Smooth muscle cell of trachea (primary cell): ENCODE measurements at places on chromosomes 7 and 10. TPM values are rescaled to one million over a fixed set of nuclear protein-coding genes. Genes with fewer than 3 reads are reported as not detected.

Gene CHRM2
- total RNA-seq, result 1.7 and 12.4 TPM in 2 replicates

Gene RASSF4
- 6.4 and 15.1 TPM in 2 replicates for total RNA-seq

Gene UNCX
- total RNA-seq, result not detected in 2 replicates

Gene EXOSC1
- 40.2 and 41.9 TPM in 2 replicates for total RNA-seq

Gene FKBP6
- not detected in 2 replicates for total RNA-seq

Gene AFAP1L2
- 0.17 and 0.29 TPM in 2 replicates for total RNA-seq

Gene CCL26
- 0.33 TPM in 1 of 2 replicates, not detected in the other for total RNA-seq

Gene CYP2C19
- not detected in 2 replicates for total RNA-seq

Gene HIPK2
- 7.6 and 13.7 TPM in 2 replicates for total RNA-seq

Gene ITGB8
- 25.0 and 56.9 TPM in 2 replicates for total RNA-seq

Gene PARP12
- 13.5 and 23.3 TPM in 2 replicates for total RNA-seq

Gene ATOH7
- total RNA-seq, result 0.17 TPM in 1 of 2 replicates, not detected in the other

Gene TBX20
- not detected in 2 replicates for total RNA-seq

Gene WNT16
- 0.50 and 1.2 TPM in 2 replicates for total RNA-seq

Gene SNCG
- 8.8 and 11.8 TPM in 2 replicates for total RNA-seq

Gene ZNF488
- under 0.01 TPM in 1 of 2 replicates, not detected in the other for total RNA-seq

Gene NPC1L1
- 0.15 and 0.17 TPM in 2 replicates for total RNA-seq

Gene URGCP
- 33.7 and 44.0 TPM in 2 replicates for total RNA-seq

Gene GPR158
- total RNA-seq, result under 0.01 TPM in 1 of 2 replicates, not detected in the other

Gene CTAGE8
- total RNA-seq, result not detected in 2 replicates

Gene SPDYE17
- not detected in 2 replicates for total RNA-seq

Gene FGF8
- 0.17 TPM in 1 of 2 replicates, not detected in the other for total RNA-seq

Gene SFTPA1
- not detected in 2 replicates for total RNA-seq

Gene TAC1
- total RNA-seq, result not detected in 2 replicates

Gene ANK3
- total RNA-seq, result 0.99 and 4.5 TPM in 2 replicates

Gene OPTN
- total RNA-seq, result 84.4 and 140 TPM in 2 replicates

Gene NCF1
- not detected in 2 replicates for total RNA-seq

Gene OR6V1
- total RNA-seq, result not detected in 2 replicates

Gene TET1
- 3.3 and 4.7 TPM in 2 replicates for total RNA-seq

Gene SPDYE16
- total RNA-seq, result 0.33 and 0.44 TPM in 2 replicates

Gene PRKAR2B
- 5.8 and 6.4 TPM in 2 replicates for total RNA-seq

Gene GRID2IP
- 0.15 TPM in 1 of 2 replicates, not detected in the other for total RNA-seq
